ENCODE measurements at places on chromosomes 12 and 14. TPM values are rescaled to one million over a fixed set of nuclear protein-coding genes. Genes with fewer than 3 reads are reported as not detected.

Gene RHEBL1
- total RNA-seq = 0.72 TPM

Gene CNOT2
- 186 TPM for total RNA-seq

Gene GPR135
- total RNA-seq = 1.3 TPM

Gene GSC
- total RNA-seq = not detected

Gene DHRS2
- total RNA-seq = 0.18 TPM

Gene MGST1
- total RNA-seq = 105 TPM

Data from IMR-90 (cell line).